ENCODE measurements at places on chromosomes 12 and 14. TPM values are rescaled to one million over a fixed set of nuclear protein-coding genes. Genes with fewer than 3 reads are reported as not detected.

MSI1 gene
- not detected for total RNA-seq

GRCh38 chr14:104879201-104879982, 14.3 kb downstream of the CEP170B start:
- H3K27ac ChIP-seq: no peak overlapping the region
- no peaks in the 10 kb centered on the region for H3K27me3 ChIP-seq
- H3K36me3 ChIP-seq: no peaks in the 10 kb centered on the region
- no peaks in the 10 kb centered on the region for H3K4me1 ChIP-seq

GRCh38 chr12:88580051-88580871, at the start of gene KITLG:
KITLG (minus strand) TSS chr12:88580471; CDS start chr12:88580278, 193 bp downstream.
- peak within 1 kb of the TSS; percentile 45 for H3K27ac ChIP-seq
- DNase-seq: peak; percentile 87
- H3K4me3 ChIP-seq: peak within 1 kb of the TSS; percentile 58
- H3K27me3 ChIP-seq: no peaks in the 10 kb centered on the region
- no peaks in the 10 kb centered on the region for H3K36me3 ChIP-seq

NTS gene
- 0.24 TPM for total RNA-seq

DNA sequence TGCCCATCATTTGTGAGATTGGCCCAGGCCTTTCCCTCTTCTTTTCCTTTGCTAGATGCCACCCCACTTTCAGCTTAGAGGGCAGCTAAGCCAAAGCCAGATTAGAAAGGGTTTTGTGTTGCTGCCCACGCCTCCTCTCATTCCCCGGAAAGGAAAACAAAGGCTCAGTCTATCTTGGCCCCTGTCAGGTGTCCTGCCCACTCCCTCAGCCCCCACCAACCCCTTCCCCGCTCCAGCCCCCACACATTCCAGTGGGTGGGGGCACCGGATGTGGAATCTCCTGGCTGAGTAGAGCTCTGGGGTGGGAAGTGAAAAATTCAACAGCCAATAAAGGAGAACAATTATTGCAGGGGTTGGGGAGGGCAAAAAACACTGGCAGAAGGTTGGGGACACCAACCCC, 2.2 kb downstream of the BLOC1S1 start:
- H3K27ac ChIP-seq: no peak overlapping the region
- H3K27me3 ChIP-seq: no peaks in the 10 kb centered on the region
- no peak overlapping the region for H3K4me3 ChIP-seq
- DNase-seq: no peak
- H3K36me3 ChIP-seq: no peaks in the 10 kb centered on the region

CISTR gene
- not detected for total RNA-seq

DNA sequence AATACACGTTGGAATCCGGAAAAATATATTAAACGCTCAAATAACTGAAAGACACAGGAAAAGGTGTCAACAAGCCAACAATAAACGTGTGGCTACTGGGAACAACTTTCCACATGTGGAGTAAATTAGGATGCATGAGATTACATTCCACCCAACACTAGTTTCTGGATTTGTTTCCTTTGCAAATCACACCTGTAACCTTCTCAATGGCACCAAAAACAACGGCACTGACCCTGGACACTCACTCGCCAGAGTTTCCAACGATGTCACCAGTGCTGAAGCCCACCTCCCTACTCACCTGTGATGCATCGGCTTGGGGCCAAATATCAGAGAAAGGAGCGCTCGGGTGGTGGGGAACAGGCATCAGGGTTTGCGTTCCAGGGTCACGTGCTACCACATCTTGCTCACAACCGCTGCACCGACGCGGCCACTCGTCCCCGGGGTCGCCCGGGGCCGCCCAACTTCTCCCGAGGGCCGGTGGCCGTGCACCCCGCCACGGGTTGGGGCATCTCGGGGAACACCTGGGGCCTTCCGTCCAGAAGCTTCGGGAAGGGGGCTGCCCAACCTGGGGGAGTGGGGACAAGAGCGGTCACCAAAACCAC, 629 bp downstream of the PRDM4 start:
- peaks cover 18% of the 10 kb centered on the region for H3K4me1 ChIP-seq
- no peaks in the 10 kb centered on the region for H3K36me3 ChIP-seq
- H3K27ac ChIP-seq: peak overlapping the region; percentile 41
- no peaks in the 10 kb centered on the region for H3K27me3 ChIP-seq
- peak; percentile 54 for DNase-seq

FSCB gene
- not detected for total RNA-seq

DNA sequence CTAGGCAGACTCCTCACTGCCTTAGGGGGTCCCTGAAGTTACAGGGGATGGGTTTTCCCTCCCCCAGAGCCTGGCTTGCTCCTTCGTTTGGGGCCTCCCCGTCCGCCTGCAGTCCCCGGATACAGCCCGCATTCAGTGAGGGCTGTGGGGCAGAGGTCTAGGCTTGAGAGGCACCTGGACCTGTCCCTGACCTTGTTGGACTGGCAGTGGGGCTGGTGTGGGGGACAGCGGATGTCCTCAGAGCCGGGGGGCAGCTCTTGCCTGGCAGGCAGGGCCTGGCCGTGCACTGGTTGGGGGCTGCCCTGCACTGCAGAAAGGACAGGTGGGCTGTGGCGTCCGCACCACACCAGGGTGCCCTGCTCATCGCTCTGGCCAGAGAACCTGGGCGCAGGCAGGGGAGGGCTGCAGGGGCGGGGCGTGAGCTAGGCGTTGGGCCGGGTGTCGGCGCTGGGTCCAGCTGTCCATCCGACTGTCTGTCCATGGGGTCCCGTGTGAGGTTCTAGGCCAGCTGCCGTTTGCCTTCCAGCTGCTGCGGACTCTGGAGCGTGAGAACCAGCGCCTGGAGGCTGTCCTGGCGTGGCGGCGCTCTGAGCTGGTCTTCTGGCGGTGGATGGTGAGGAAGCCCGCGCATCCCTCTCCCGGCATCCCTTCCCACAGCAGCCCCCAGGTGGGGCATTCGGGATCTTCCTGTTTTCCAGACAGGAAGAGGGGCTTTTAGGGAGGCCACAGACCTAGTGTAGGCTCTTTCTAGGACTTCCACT, 6.0 kb downstream of the TEDC1 start:
- peaks cover 37% of the 10 kb centered on the region for H3K4me1 ChIP-seq
- peak overlapping the region; percentile 97 for H3K27ac ChIP-seq
- no peaks in the 10 kb centered on the region for H3K36me3 ChIP-seq
- peak; percentile 59 for DNase-seq

GPR162 gene
- 0.37 TPM for total RNA-seq

KIF26A gene
- total RNA-seq: 1.1 TPM
